RPMI7951 (cell line): ENCODE measurements at places on chromosomes 2 and 18. TPM values are rescaled to one million over a fixed set of nuclear protein-coding genes. Genes with fewer than 3 reads are reported as not detected.

LRRC30 gene
- not detected in 2 replicates for total RNA-seq

MOGAT1 gene
- total RNA-seq, result 0.24 and 0.29 TPM in 2 replicates

CHRNA1 gene
- total RNA-seq, result 7.5 and 10.6 TPM in 2 replicates

IRS1 gene
- total RNA-seq, result 14.2 and 18.4 TPM in 2 replicates

TSPYL6 gene
- not detected in 2 replicates for total RNA-seq

TTC32 gene
- total RNA-seq, result 13.0 and 18.0 TPM in 2 replicates

MYOM1 gene
- 0.10 TPM in 1 of 2 replicates, not detected in the other for total RNA-seq
